ENCODE measurements at places on chromosomes 1 and 21. TPM values are rescaled to one million over a fixed set of nuclear protein-coding genes. Genes with fewer than 3 reads are reported as not detected.

FRRS1 gene
- 1.1 TPM for total RNA-seq

LAMC2 gene
- not detected for total RNA-seq

RIPK4 gene
- 3.0 TPM for total RNA-seq

MNDA gene
- 0.88 TPM for total RNA-seq

GRCh38 chr1:43597028-43597427 lies 52.9 kb upstream of the KDM4A start:
- no peaks in the 10 kb centered on the region for H3K27me3 ChIP-seq
- no peak for DNase-seq
- no peak overlapping the region for H3K4me3 ChIP-seq
- H3K27ac ChIP-seq: no peak overlapping the region

GRCh38 chr1:224615861-224616755 lies at the start of gene CNIH3:
TSS of gene CNIH3 (plus strand) at chr1:224616317. CDS start at chr1:224617175, 858 bp downstream.
- peaks cover 31% of the 10 kb centered on the region for H3K4me1 ChIP-seq
- DNase-seq: no peak

DNA sequence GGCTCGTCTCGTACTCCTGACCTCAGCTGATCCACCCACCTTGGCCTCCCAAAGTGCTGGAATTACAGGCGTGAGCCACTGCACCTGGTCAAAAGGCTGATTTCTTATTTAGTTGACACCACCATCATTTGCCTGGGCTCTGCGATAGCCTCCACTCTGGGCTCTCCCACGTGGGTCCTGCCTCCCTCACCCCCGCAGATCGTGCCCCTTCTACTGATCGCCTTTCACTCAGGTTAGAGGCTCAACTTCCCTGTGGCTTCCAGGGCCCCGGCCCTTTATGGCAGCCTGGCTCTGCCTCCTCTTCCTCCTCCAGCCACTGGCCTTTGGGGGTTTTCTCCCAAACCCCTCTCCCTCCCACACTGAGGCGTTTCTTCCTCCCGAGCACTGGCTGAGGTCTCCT lies 2.5 kb upstream of the MFAP2 start:
- H3K27ac ChIP-seq: no peak overlapping the region
- no peak for DNase-seq
- peaks cover 14% of the 10 kb centered on the region for H3K4me1 ChIP-seq
- peaks cover 19% of the 10 kb centered on the region for H3K36me3 ChIP-seq
- H3K4me3 ChIP-seq: no peak overlapping the region
- peaks cover 7% of the 10 kb centered on the region for H3K27me3 ChIP-seq

GRCh38 chr1:107309962-107310361 lies 169.1 kb downstream of the NTNG1 start:
- no peak for DNase-seq
- no peak overlapping the region for H3K4me3 ChIP-seq
- no peaks in the 10 kb centered on the region for H3K27me3 ChIP-seq
- H3K4me1 ChIP-seq: no peaks in the 10 kb centered on the region

DNA sequence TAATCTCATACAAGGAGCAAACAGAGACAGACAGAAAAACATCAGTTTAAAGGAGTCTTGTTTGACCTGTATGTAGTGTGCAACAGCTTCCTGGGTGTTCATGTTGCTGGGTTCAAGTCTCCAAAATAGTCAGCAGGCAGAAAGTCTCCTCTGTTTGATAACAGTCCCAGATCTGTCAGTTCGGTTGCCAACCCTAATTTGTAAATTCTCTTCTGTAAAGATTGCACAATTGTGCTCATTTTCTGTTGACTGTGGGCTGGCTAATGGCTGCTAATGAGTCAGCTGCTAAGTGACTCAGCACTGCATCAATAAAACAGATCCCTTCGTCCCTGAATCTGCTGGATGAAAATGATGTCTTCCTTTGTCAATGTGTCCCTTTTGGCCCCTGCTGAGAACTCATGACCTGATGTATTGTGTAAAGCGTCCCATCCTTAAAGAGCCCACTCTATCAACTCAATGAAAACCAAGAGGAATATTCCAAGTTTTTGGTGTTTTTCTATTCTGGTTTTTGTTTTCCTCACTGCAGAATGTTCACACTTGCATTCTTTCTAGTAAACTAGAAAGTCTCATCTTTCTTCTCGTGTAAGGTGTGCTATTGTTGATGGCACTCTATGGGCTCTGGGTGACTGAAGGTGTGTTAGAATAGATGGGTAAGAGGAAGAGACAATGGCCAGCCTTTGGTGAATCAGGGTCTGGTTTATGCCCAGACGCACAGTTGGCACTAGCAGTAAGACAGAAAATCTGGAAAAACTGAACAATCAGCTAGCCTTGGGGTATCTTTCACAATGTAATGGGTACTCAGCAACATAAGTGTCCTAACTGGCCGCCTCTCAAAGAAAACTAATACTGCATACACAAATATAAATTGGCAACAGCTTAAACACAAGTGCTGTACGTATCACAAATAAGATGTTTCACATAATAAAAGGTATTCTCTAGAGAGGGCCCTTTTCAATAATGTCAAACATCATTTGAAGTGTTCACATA lies 75.1 kb upstream of the SIPA1L2 start:
- no peaks in the 10 kb centered on the region for H3K4me1 ChIP-seq
- DNase-seq: no peak
- no peaks in the 10 kb centered on the region for H3K27me3 ChIP-seq

- no peak for DNase-seq
- H3K4me1 ChIP-seq: no peaks in the 10 kb centered on the region
- no peak overlapping the region for H3K4me3 ChIP-seq
- no peaks in the 10 kb centered on the region for H3K36me3 ChIP-seq
Measured at GRCh38 chr1:173117108-173117633, 66.4 kb upstream of the TNFSF18 start.

GRCh38 chr1:12035312-12035711 lies 16.0 kb downstream of the MIIP start:
- no peaks in the 10 kb centered on the region for H3K4me1 ChIP-seq
- no peak for DNase-seq
- no peak overlapping the region for H3K27ac ChIP-seq
- peaks cover 1% of the 10 kb centered on the region for H3K36me3 ChIP-seq

DNA sequence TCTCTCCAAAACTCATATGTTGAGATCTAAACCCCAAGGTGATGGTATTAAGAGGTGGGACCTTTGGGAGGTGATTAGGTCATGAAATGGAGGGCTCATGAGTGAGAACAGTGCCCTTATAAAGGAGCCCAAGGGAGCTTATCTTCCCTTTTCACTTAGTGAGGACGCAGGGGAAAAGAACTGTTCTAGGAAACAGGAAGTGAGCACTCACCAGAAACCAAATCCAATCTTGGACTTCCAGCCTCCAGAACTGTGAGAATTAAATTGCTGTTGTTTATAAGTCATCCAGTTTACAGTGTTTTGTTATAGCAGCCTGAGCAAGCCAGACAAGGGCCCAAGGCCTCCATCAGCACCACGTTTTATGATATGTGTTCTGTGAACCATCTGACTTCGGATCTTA lies 60.3 kb upstream of the LRRC8D start:
- no peaks in the 10 kb centered on the region for H3K36me3 ChIP-seq
- no peak for DNase-seq
- H3K27ac ChIP-seq: no peak overlapping the region

GRCh38 chr1:173016419-173016818 lies 34.3 kb downstream of the TNFSF18 start:
- no peak overlapping the region for H3K4me3 ChIP-seq
- no peak overlapping the region for H3K27ac ChIP-seq
- no peaks in the 10 kb centered on the region for H3K27me3 ChIP-seq
- no peaks in the 10 kb centered on the region for H3K4me1 ChIP-seq

DNA sequence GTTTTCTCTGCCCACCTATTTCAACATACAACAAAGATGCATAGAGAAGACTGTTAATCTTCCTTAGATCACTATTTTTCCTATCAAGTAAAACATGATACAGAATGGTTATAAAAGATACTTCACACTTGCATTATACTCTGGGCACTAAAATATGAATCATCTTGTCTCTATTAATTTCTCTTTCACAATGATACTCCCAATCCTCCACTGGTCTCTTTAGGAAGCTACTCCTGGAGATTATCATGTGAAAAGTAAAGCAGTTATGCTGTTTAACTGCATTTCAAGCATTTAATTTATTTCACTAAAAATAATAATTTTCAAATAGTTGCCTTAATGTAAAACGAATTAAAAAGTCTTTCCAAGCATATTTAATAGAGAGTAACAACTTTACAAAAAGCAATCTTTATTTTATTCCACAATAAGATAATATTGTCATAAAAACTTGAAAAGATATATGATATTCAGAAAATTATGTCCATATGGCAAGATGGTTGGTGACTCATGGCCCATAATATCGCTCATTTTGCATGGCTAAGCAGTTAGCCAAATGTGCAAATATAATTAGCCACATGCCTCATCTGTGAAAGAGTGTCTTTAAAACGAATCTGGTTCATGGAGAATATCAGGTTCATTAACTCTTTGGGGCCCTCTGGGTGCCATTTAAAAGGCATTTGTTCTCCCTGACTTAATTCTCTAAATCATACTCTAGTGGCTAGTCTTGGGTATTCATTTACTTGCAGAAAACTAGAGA lies 1569.0 kb upstream of the B3GALT2 start:
- H3K4me3 ChIP-seq: no peak overlapping the region
- no peaks in the 10 kb centered on the region for H3K36me3 ChIP-seq
- H3K27me3 ChIP-seq: no peaks in the 10 kb centered on the region
- no peaks in the 10 kb centered on the region for H3K4me1 ChIP-seq
- no peak for DNase-seq
- H3K27ac ChIP-seq: no peak overlapping the region

GRCh38 chr1:48530727-48531351 lies 58.8 kb upstream of the SPATA6 start:
- no peaks in the 10 kb centered on the region for H3K27me3 ChIP-seq
- DNase-seq: no peak
- H3K27ac ChIP-seq: no peak overlapping the region
- no peaks in the 10 kb centered on the region for H3K4me1 ChIP-seq

GRCh38 chr1:167681024-167681423 lies 40.8 kb upstream of the MPZL1 start:
- peak overlapping the region; percentile 17 for H3K27ac ChIP-seq
- H3K4me3 ChIP-seq: no peak overlapping the region

GRCh38 chr1:48061162-48062136 lies 64.3 kb upstream of the TRABD2B start:
- H3K36me3 ChIP-seq: no peaks in the 10 kb centered on the region
- no peak overlapping the region for H3K27ac ChIP-seq
- H3K4me1 ChIP-seq: no peaks in the 10 kb centered on the region
- DNase-seq: no peak
- H3K4me3 ChIP-seq: no peak overlapping the region

GRCh38 chr1:58857680-58858673 lies 74.1 kb upstream of the JUN start:
- H3K36me3 ChIP-seq: no peaks in the 10 kb centered on the region
- DNase-seq: peak; percentile 29
- peaks cover 24% of the 10 kb centered on the region for H3K4me1 ChIP-seq
- H3K27ac ChIP-seq: peak overlapping the region; percentile 47
- no peak overlapping the region for H3K4me3 ChIP-seq
- no peaks in the 10 kb centered on the region for H3K27me3 ChIP-seq

- DNase-seq: peak; percentile 51
- peak overlapping the region; percentile 22 for H3K27ac ChIP-seq
- H3K36me3 ChIP-seq: peaks cover 24% of the 10 kb centered on the region
- H3K4me1 ChIP-seq: peaks cover 34% of the 10 kb centered on the region
- no peaks in the 10 kb centered on the region for H3K27me3 ChIP-seq
- peak overlapping the region; percentile 91 for H3K4me3 ChIP-seq
Measured at GRCh38 chr1:156052862-156053767, 483 bp downstream of the UBQLN4 start.

DNA sequence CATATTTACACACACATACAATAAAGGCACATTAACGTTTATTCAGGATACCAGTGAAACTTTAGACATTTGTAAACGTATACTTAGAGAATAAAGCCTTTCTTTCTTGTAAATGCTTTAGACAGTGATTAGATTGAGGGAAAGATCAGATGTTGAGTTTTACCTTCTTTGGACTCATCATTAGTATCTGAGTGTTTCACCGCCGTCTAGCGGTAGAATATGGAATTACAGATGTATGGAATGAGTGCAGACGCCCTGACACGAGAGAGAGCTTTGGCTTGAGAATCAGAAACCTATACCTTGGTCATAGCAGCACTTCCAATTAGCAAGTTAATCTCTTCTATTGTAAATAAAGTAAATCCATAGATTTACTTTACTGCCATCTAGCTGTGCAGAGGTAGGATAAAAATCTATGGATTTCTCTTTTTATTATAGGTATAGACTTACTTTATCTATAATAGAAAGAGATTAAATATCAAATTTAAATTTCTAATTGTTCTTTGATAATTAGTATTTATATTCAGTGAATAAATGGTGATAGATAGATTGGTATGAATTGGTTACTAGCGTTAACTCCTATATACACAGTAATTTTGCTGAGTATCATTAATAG lies 12.6 kb downstream of the FLG2 start:
- H3K27me3 ChIP-seq: no peaks in the 10 kb centered on the region
- H3K27ac ChIP-seq: no peak overlapping the region
- peak; percentile 68 for DNase-seq

DNA sequence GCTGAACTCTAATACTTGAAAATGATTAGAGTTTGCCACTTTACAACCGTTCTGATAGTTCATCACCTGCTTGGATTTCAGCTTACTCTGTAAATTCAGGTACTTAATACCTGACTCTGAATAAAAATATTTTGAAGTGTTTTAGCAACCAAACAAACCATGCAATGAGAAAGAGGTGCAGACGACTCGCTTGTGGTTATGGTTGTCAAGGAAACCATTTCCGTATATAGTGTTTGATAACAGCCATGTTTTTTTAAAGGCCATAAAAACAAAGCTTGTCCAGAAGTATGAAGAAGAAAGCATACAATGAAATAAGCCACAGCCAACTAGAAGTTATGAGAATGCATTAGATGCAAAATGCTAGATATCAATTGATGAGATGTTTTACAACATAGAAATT lies 167.2 kb upstream of the HMCN1 start:
- H3K27me3 ChIP-seq: no peaks in the 10 kb centered on the region
- no peak overlapping the region for H3K4me3 ChIP-seq
- no peak for DNase-seq
- H3K36me3 ChIP-seq: no peaks in the 10 kb centered on the region

- no peak overlapping the region for H3K27ac ChIP-seq
- H3K4me1 ChIP-seq: peaks cover 31% of the 10 kb centered on the region
- no peak overlapping the region for H3K4me3 ChIP-seq
- no peak for DNase-seq
- H3K27me3 ChIP-seq: no peaks in the 10 kb centered on the region
Measured at GRCh38 chr1:3030663-3031381, 9.6 kb downstream of the ACTRT2 start.

DNA sequence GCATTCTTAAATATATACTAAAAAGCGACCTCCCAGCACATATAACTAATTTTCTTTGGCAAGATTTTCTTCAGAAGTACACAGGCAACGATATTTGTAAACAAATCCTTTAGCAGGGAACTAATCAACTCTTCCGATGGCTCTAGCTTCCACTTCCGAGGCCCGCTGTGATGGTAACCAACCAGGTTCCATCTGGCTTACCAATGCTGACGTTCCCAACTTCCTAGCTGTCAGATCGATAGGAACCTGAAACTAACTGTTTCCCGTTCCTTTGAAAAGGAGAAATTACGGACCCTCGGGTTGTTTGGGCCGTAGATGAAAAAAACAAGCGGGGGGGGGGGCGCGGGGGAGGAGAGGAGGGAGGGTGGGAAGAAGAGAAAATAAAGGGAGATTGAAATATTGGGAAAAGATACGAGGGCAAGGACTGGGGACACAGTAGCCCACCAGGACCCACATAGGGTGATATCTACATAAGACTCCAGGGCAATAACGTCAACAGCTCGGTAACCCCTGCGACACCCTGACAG lies 513 bp downstream of the GTF2B start:
- peak; percentile 48 for DNase-seq
- H3K27me3 ChIP-seq: no peaks in the 10 kb centered on the region
- peaks cover 18% of the 10 kb centered on the region for H3K4me1 ChIP-seq
- H3K4me3 ChIP-seq: peak overlapping the region; percentile 86
- peak overlapping the region; percentile 90 for H3K27ac ChIP-seq

- peaks cover 30% of the 10 kb centered on the region for H3K27me3 ChIP-seq
- peak overlapping the region; percentile 66 for H3K4me3 ChIP-seq
- H3K4me1 ChIP-seq: peaks cover 32% of the 10 kb centered on the region
- H3K36me3 ChIP-seq: no peaks in the 10 kb centered on the region
Measured at GRCh38 chr1:20732071-20732587, 374 bp downstream of the SH2D5 start.
